ENCODE measurements at places on chromosomes 16 and 17.

DNA sequence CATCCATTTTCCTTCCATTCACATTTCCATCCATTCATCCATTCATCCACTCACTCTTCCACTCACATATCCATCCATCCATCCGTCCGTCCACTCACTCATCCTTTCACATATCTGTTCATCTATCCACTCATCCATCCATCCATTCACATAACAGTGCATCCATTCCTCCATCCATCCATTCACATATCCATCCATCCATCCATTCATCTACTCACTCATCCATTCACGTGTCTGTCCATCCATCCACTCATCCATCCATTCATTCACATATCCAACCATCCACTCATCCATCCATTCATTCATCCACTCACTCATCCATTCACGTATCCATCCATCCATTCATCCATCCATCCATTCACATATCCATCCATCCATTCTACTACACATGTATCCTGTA lies 42.6 kb downstream of the SCNN1G start:
- no peak for DNase-seq

DNA sequence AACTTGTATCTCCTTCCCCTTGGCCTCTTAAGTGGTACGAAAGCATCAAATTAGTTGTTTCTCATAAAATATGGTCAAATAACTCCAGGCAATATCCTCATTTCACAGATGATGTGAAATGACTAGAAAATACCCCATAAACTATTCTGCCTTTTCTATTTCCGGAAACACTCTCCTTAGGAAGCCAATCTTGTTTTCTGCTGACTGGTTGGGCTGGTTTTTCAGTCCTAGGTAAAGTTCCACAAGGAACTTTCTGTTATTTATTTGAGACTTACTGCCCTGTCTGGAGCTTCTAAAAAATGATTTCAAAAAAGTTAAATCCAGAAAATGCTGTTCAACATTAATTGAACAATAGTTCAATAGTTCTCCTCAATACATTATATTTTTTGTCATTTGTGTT lies 7.3 kb downstream of the MYOCD start:
- DNase-seq = no peak

- no peak for DNase-seq
Measured at GRCh38 chr17:4788159-4788806, 481 bp upstream of the GLTPD2 start.

DNA sequence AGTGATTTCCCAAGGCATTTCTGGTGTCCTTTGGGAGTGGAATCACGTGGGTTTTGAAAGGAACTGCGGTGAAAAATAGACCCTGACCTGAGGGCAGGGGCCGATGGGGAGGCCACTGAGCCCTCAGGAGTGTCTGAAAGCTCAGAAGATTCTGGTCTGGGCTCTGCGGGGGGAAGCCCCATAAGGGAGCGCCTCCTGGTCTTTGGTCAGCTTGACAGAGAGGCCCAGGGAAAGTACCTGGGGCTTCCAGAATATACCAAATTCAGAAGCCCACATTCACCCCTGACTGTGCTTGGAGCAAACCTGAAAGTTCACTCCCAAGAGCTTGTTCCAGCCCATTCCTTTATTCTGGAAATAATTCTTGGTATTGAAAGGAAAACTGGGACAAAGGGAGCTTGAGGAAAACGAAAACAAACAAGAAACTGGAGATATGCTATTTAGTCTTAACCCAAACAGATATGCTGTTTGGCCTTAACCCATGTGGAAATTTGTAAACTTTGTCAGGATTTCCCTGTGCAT lies 23.2 kb upstream of the NAGLU start:
- no peak for DNase-seq

DNA sequence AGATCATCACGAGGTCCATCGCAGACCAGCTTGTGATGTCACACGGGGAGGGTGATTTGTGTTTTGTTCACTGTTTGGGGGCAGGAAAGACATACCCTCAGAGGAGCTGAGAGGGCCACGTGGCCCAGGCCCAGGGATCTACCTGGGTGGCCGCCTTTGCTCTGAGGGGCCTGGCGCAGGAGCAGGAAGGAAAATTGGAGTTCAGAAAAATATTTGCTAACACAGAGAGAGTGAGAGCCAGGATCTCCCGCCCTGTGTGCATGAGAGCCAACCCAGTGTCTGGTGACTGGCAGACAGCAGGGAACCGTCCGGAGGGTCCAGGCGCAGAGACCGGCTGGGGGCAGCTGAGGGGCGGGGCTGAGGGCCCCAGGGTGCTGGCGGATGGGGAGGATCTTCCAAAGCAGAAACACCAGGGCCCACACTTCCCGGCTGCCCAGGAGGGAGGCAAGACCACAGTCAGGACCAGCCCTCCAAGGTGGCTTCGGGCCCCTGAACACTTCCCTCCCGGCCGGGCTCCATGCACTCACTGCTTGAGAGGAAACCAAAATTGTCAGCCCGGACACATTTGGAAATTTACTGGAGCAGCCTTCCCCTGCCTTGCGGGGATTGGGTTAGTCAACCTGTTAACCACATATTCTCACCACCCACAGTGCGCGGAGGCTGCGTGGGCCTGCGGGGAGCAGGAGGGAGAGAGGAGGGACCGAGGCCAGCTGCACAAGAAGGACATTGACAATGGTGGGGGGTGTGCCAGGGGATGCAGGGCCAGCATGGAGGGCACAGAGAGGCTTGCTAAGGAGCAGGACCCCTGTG lies 52.6 kb downstream of the RBFOX3 start:
- DNase-seq = no peak

DNA sequence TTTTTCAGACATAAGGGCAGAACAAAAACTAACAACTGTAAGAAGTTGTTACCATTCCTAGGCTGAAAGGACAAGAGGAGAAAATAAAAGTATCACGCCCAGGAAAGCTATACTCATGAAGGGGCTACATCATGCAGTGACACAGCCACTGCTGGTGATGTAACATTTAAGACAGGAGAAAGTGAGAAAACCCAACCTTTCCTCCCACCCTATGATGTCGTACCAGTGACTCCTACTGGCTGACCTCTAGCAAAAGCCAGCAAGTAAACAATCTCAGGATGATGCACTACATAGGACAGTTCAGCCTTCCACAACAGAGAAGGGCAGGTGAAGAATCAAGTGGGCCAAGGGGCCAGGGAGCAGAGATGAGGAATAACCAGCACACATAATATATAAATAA lies 14.0 kb upstream of the OR1E2 start:
- no peak for DNase-seq

DNA sequence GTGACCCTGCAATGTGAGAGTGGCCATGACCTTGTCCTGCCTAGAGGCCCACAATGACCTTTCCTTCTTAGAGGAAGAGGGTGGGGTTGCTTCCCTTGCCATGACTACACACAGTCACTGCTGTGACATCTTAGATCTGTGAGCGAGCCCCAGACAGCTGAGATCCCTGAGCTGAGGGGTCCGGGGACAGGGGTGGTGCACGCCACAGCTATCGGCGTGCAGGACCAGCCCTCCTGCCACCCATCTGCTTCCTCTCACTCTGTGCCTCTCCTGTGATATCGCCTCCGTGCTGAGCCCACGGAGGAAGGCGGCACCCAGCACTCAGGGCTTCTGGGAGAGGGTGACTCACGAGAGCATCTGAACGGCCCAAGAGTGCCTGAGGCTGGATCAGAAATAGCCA lies 35.2 kb downstream of the KIAA0513 start:
- no peak for DNase-seq

DNA sequence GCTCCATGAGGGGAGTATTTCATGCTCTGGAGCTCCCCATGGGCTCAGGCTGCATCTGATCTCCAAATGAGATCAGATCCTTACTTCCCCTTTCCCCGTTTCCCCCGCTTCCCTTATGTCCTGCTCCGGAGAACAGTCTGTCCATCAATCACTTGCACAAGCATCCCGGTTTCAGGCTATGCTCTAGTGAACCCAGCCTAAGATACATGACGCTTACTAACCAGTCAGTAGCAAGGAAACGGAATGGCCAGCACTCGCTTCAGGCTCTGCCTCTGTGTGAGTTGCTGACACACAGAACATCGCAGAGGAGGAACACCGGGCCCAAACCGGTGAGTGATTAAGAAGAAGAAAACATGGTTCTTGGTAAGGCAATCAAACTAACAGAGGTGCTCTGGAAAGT lies 9.4 kb upstream of the ATP5MC1 start:
- no peak for DNase-seq

GRCh38 chr17:80968602-80969029 lies 23.0 kb upstream of the CHMP6 start:
- DNase-seq = no peak

DNA sequence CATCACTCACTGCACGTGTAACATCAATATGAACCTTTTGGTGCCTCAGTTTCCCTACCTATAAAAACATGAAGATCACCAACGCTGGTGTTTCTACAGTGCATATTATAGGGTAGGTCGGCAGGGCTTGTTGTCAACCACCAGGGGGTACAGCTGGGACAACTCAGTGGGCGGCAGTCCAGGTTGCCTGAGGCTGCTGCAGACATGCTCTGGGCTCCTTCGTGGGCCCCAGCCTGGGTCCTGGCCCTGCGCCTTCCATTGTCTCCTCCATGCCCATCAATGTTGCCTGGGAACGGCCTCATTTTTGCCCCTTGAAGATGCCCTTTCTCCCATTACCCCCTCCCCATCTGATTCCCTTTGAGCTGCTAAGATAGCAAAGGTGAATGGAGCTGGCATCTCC lies 89.8 kb downstream of the GSG1L start:
- no peak for DNase-seq

GRCh38 chr17:64315032-64315490 lies 52.0 kb upstream of the TEX2 start:
- DNase-seq = no peak

DNA sequence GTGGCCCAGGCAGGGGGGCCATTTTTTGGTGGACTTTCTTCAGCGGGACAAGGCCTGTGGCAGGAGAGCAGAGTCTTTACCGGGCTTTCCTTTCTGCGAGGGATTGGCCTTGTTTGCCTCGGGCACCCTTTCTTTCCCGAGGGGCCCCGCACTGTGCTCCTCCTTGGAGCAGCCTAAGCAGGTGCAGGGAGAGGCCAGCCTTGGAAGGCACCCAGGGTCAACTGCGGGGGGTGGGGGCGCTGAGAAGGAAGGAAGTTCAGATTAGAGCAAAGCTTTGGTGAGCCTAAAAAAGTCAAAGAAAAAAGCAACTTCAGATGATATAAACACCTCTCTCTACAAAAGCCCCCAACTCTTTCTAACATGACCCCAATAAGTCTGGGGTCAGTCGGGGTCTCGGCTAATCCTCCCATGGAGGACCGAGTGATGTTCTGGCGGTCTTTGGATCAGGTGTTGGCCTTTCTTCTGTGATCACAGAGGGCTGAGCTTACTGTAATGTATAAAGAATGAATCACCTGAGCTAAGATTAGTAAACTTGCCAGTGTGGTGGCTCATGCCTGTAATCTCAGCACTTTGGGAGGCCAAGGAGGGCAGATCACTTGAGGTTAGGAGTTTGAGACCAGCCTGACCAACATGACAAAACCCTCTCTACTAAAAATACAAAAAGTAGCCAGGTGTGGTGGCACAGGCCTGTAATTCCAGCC lies 63.0 kb downstream of the PGS1 start:
- no peak for DNase-seq

DNA sequence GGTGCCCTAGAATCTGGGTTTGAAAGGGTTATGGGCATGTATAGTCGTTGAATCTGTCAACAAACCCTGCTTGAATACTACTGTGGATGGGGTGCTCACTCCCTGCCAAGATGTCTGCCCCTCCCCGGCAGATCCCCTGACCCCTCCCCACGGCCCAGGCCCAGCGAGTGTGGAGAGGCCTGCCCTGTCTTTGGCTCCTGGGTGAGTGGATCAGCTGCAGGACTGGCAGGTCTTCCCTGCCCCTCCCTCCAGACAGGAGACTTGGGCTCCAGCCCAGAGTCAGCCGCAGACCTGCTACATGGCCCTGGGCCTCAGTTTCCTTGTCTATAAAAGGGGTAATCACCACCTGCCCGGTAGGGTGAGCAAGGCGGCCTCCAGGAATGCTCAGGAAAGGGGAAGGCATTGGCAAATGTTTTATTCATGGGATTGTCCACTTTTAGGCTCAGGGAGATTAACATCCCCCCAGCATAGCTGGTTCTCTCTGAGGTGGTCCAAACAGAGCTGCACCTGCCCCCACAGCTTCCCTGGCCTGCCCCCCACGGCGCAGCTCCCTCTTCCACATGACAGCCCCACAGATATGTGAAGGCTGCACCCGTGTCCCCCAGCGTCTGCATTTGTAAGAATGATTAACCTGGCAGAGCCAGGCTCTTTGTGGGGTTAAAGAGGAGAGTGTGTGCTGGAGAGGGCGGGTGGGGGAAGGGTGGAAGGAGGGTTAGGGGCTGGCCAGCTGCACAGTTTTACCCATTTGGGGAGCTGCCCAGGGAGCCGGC lies 18.5 kb upstream of the SPNS2 start:
- no peak for DNase-seq

DNA sequence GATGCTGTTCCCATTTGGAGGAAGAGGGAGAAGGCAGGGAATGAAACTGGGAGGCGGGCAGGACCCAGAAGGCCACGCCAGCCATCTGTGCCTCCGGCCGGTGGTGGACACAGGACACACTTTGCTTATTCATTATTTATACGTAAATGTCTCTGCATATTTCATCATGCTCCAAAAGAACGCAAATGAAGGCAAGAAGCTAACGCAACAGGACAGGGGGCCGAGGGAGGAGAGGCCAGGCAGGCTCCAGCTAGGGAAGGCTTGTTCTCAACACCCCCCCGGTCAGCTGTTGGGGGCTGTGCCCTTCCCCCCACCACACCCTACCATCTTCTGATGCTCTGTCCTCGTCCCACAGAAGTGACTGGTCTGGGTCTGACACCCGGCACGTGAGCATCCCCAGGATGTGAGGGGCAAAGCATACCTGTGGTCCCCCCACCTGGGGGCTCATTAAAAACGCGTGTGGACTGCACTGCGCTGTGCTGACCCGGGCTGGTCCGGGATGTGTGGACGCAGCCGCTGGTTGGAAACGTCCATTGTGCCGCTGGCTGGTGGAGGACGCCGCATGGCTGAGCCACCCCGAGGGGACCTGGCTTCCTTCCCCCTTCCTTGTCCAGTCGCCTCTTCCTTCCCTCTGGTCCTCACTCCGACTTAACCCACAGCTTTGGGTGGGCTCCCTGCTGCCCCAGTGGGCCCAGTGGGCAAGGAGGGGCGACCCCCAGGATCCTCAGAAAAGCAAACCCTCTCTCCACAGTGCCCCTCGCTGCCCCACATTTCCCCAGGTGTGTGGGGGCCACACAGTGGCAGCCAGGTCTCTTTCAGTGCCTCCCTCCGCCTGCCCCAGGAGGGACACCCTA lies 46.4 kb upstream of the ENPP7 start:
- DNase-seq = no peak

- DNase-seq = no peak
Measured at GRCh38 chr17:1509290-1509881, 7.0 kb downstream of the INPP5K start.

All from esophagus squamous epithelium (tissue), 5 donors.